ENCODE measurements at places on chromosomes 13 and 19.

GRCh38 chr13:64633948-64634347 lies 2596.2 kb downstream of the PCDH9 start:
- DNase-seq: no peak

- DNase-seq: no peak
These were observed 12.3 kb downstream of the PLD3 start for GRCh38 chr19:40360708-40361241.

DNA sequence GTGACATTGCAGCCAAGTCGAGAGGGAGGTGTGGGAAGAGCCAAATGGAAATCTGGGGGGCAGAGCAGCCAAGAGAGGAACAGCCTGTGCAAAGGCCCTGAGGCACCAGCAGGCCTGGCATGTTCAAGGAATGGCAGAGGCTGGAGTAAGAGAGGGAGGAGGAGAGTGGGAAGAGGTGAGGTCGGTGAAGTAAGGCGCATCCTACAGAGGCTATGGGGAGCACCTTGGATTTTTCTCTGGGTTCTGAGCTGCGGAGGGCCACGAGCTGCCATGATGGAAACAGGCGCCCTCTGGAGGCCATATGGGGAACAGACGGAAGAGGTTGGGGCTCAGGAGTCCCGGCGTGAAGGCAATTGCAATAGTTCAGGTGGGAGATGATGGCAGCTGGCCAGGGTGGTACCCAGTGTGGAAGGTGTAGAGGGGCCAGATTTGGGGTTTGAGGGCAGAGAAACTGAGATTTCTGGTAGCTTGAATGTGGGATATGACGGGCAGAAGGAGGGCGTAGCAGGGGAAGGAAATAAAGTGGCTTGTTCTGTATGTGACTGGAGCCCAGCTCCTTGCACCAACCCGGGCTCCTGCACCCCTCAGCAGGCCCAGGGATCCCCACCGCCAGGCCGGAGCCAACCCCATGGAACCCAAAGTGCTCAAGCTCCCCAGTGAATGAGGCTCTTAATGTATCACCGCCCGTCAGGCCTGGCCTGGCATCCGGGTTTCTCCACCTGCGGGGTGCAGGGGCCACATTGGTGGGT lies 20.5 kb upstream of the STRN4 start:
- DNase-seq: peak; percentile 78

GRCh38 chr13:88153353-88153752 lies 482.2 kb downstream of the SLITRK5 start:
- DNase-seq: no peak

- no peak for DNase-seq
These were observed 3.5 kb upstream of the C19orf85 start for GRCh38 chr19:55468054-55468393.

DNA sequence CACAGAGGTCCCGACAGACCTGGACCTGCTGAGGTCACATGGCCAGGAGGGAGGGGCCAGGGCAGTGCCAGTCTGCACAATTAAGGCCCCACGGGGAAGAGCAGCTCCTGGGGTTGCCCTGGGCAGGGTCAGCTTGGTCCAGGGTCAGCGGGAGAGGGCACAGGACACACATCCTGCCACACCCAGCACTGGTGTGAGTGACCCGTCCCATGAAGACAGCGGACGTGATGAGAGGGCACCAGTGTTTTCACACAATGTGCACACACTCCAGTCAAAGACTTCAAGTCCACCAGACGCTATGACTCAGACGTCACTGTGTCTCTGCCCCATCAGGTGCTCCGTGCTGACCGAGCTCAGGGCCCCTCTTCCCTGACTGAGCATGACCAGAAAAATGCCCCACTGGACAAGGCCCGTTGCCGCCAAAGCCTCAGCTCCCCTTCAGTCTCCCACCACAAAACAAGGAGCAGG lies 4.2 kb downstream of the TMEM259 start:
- DNase-seq: no peak

- no peak for DNase-seq
These were observed 16.4 kb downstream of the KLK2 start for GRCh38 chr19:50889638-50890037.

GRCh38 chr13:67273001-67273400 lies 42.9 kb upstream of the PCDH9 start:
- no peak for DNase-seq

DNA sequence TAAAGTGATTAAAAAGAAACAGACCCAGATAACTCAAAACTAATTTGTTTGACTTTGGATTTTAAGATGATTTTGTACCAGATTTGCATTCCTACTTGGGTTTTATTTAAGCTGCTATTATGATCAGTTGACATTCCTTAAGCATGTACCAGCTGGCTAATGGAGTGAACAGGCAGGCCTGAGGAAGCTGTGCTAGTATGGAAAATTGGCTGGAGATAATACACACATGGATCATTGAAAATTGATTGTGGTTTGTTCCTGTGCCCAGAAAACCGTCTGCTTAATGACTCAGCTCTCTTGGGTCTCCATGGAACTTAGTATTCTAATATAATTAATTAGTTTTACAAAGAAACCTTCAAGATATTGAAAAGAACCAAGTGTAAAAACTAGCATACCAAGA lies 22.6 kb downstream of the POLR1D start:
- peak; percentile 70 for DNase-seq

DNA sequence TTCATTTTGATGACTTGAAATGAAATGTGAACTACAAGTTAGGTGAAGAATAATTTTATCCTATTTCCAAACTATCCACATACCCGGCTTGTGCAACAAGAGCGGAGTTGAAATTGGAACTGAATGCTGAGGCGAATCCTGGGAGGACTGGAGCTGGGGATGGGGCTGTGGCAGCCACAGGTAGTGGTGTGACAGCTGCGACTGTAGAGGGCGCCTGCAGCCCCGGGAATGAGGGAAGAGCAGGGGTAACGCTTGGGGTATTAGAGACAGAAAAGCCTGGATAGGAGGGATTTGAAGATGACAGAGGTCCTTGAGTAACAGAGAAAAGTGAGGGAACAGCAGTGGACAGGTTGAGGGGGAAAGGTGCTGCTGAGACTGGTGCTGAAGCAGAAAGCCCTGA lies 22.0 kb upstream of the STOML3 start:
- DNase-seq: no peak

- no peak for DNase-seq
These were observed 2.1 kb upstream of the BSG start for GRCh38 chr19:570251-570686.

DNA sequence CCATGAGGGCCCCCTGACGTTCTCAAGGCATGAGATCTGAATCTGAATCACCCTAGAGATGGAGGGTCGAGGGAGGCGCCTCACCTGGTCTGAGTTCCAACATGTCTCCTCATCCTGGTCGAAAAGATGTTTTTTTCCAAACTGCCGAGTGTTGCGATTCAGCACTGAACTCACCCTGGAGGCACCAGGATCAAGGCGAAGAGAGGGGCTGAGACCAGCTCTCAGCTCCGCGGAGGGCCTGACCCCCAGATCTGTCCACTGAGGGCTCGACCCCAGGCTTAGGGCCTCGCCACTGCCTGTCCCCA lies 555 bp downstream of the NR2C2AP start:
- peak; percentile 27 for DNase-seq

DNA sequence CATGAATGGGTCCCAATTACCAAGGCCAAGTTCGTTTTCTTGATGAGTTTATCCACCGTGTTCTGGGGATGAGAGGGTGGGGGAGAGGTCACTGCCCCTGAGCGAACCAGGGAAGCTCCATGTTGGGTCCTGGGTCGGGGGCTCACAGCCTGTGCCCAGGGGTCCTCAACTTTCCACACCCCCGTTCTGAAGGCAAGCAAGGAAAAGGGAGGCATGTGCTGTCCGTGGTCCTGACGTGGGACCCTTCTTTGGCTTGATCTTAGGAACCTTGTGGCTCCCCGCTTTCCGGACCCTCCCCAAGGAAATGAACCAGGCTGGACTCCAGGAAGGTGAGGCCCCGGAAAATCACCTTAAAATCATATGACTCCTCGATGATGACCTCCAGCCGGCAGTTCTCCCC lies 18.2 kb upstream of the MEIS3 start:
- DNase-seq: peak; percentile 37

DNA sequence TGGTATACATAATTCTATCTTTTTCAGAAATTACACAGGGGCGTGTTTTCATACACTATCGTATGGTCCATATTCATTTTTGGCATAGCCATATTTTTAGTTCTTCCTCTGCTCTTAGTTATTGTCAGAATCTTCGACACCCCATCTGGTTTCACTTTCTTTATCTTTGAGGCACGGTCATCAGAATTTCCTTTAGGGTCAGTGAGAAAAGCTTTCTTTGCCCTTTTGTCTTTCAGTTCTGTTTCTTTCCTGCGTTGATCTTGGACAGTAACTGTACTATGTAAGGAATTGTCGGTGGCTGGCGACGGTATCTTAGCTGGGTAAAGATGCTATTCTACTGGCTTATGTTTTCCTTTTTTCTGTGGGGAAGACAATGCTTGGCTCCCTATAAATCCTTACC lies 10.6 kb upstream of the KIR2DL4 start:
- peak; percentile 16 for DNase-seq

GRCh38 chr13:73224703-73225102 lies 165.9 kb downstream of the KLF5 start:
- no peak for DNase-seq
